ENCODE measurements at places on chromosomes 3 and 15. TPM values are rescaled to one million over a fixed set of nuclear protein-coding genes. Genes with fewer than 3 reads are reported as not detected.
A peak's percentile ranks its signal among the peaks of the same experiment; 100 is the strongest.

GRCh38 chr15:89052474-89052873 is 35.8 kb upstream of the ABHD2 start:
- peaks cover 3% of the 10 kb centered on the region for H3K36me3 ChIP-seq
- H3K4me3 ChIP-seq = no peak overlapping the region
- no peaks in the 10 kb centered on the region for H3K27me3 ChIP-seq
- DNase-seq = no peak
- H3K4me1 ChIP-seq = peaks cover 17% of the 10 kb centered on the region

GRCh38 chr15:83207009-83207659 is 489 bp downstream of the HDGFL3 start:
- peaks cover 30% of the 10 kb centered on the region for H3K27me3 ChIP-seq
- H3K27ac ChIP-seq = no peak overlapping the region
- DNase-seq = peak; percentile 48

- H3K4me1 ChIP-seq = peaks cover 35% of the 10 kb centered on the region
- DNase-seq = no peak
- H3K27me3 ChIP-seq = no peaks in the 10 kb centered on the region
- peak overlapping the region; percentile 95 for H3K27ac ChIP-seq
Measured at GRCh38 chr15:69451951-69452691, 497 bp upstream of the RPLP1 start.

GRCh38 chr3:184486614-184487013 is 75.0 kb upstream of the EPHB3 start:
- H3K27me3 ChIP-seq = peaks cover 13% of the 10 kb centered on the region
- H3K4me1 ChIP-seq = no peaks in the 10 kb centered on the region

DNA sequence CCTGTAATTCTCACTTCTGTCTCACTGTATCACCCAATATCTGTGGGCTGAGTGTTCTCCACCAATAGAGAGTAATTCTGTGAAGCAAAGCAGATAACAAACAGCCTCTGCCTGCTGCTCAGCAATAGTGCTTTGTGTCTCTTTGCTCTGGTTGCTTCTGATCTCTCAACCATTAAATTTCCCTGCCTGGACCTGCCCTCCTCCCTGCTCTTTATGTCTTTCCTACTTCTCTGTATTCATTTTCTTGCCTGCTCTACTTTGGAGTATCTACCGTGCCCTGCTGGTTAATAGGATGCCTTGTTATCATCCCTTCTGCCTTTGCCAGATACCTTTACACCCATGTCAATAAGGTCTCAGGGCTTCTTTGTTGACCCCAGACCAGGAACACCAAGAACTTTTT is 102.9 kb upstream of the CGNL1 start:
- H3K27me3 ChIP-seq = no peaks in the 10 kb centered on the region
- H3K4me3 ChIP-seq = no peak overlapping the region
- no peak overlapping the region for H3K27ac ChIP-seq
- H3K36me3 ChIP-seq = peaks cover 10% of the 10 kb centered on the region
- no peak for DNase-seq

- H3K4me3 ChIP-seq = no peak overlapping the region
- H3K27ac ChIP-seq = no peak overlapping the region
- H3K27me3 ChIP-seq = no peaks in the 10 kb centered on the region
Measured at GRCh38 chr3:41259449-41260062, 60.3 kb downstream of the CTNNB1 start.

- DNase-seq = no peak
- H3K4me1 ChIP-seq = peaks cover 13% of the 10 kb centered on the region
- H3K27ac ChIP-seq = no peak overlapping the region
- no peak overlapping the region for H3K4me3 ChIP-seq
- peaks cover 6% of the 10 kb centered on the region for H3K36me3 ChIP-seq
Measured at GRCh38 chr3:51692980-51693395, 13.9 kb upstream of the GRM2 start.

DNA sequence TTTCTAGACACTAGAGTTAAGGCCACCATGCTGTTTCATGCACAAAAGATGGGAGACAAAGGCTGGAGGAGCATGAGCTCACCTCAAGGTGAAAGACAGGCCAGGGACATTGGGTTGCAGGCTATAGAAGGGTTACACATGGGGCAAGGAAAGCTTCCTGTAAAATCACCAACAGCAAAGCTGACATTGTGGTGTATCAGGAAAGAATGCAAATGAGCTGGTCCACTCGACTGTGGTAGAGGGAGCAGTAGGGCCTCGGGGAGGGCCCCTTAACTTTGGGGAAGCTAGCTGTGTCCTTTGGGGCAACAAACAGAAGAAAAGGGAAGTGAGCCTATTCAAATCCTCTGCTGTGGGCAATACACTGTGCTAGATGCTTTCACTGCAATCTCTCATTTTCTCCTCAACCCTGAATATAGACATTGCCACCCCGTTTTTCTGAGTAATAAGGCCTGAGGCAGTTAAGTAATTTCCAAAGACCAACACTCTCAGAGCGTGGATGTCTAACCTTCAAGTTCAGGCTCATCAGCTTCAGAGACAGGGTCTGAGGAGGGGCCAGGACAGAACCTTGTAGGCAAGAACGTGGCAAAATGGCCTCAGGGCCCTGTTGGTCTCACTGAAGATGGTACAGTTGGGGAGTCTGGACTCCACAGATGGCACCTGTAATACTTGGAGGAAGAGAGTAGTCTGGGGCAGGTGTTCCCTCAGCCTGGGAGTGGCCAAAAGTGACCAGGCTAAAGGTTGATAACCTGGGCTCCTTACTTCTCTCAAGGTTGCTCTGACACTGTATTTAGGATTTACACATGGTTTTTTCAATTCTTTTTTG is 24.1 kb downstream of the CX3CR1 start:
- H3K4me3 ChIP-seq = no peak overlapping the region
- H3K27ac ChIP-seq = no peak overlapping the region
- no peak for DNase-seq
- H3K27me3 ChIP-seq = peaks cover 24% of the 10 kb centered on the region
- H3K36me3 ChIP-seq = no peaks in the 10 kb centered on the region

The CPA3 gene
- total RNA-seq = not detected

The TCAIM gene
- 23.4 TPM for total RNA-seq

The CCDC191 gene
- 4.8 TPM for total RNA-seq

Data from activated T-cell treated with anti-CD3 and anti-CD28 coated beads, Interleukin-2, amount 50 U/mL, for 72 hours (primary cell).